ENCODE measurements at places on chromosomes 5 and 9.

- DNase-seq = no peak
Measured at GRCh38 chr9:37221489-37222106, 101.2 kb downstream of the ZCCHC7 start.

GRCh38 chr5:17118631-17119030 is 98.8 kb upstream of the BASP1 start:
- DNase-seq = peak; percentile 66

DNA sequence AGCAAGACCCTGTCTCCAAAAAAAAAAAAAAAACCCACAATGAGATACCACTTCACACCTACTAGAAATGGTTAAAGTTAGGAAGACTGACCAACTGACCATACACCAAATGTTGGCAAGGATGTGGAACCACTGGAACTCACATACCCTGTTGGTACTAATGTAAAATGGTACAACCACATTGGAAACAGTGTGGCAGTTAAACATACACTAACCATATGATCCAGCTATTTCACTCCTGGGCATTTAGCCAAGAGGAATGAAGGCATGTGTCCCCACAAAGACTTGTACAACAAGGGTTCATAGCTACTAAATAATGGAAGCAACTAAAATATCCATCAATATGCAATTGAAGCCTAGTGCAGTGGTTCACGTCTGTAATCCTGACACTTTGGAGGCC is 21.3 kb downstream of the NAIF1 start:
- DNase-seq = peak; percentile 76

DNA sequence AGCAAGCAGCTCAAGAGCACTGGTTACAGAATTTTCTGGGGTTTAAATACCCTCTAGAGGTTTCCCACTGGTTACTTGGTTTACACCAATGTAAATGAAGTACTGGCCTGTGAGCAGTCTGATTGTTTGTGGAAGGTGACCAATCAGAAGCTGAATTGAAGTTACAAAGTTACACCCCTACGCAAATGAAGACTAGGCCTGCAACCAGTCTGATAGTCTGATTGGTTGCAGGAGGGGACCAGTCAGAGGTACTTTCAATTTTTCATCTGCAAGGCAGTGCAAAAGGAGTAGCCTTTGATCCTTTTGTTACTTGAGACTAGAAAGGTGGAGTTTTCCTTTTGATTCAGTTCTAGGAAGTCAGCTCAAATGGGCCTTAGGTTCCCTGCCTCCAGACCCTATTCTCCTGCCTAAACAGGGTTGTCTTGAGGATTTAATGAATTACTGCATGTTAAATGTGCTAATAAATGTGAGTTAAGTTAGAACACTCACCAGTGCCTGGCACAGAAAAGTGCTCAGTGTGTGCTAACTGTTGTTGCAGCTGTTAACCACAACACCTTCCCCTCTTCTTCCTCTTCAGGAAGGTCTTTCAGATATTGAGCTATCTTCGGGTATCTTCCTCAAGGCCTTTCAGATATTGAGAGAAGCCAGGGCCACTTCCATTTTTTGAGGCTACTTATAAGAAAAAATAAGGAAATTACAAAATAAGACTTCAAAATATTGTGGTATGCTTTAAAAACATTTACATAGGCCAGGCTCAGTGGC is 32.1 kb upstream of the CLINT1 start:
- DNase-seq = no peak

DNA sequence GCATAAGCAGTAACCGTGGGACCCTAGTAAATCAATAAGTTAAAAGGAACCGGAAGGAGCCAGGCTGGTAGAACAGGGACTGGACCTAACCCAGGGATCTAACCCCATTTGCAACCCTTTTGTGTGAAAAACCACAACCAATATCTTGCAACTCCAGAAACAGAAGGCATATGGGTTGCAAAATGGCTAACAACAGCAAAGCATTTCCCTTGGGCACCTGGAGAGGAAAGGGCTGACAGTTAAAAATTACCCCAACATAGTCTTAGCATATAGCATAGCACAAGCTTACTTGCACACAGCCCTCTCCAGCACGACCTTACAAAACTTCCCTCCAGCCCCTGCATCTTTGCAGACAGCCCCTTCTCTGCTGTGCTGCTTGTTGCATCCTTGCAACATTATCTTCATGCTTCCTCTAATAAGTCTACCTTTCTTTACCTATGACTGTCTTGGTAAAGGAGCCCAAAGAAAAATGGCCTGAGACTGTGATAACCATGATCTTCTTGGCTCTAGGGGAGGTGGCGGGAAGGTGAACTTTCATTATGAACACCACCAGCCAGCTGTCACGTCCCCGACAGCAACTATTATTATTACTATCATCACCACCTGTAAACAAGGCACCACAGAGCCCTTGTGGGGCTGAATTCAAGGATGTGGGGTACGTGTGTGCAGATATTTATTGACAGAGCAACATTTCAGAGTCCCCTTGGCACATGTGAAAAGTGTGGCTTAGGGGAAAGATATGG is 49.8 kb downstream of the PRRC1 start:
- no peak for DNase-seq
